ENCODE measurements at places on chromosomes 7 and 10. TPM values are rescaled to one million over a fixed set of nuclear protein-coding genes. Genes with fewer than 3 reads are reported as not detected.

DNA sequence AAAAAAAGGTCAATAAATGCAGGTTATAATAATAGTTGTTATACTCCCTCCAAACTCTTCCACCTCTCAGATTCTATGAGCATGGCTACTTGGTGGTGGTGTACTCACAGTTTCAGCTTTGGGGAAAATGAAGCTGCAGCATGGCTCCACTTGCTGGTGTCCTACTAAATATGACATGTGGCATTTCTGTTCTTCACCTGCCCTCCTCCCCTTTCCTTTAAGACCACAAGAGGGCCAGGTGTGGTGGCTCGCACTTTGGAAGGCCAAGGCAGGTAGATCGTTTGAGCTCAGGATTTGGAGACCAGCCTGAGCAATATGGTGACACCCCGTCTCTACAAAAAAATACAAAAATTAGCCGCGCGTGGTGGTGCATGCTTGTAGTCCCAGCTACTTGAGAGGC, 101.1 kb downstream of the SLC37A3 start:
- DNase-seq, result no peak

DNA sequence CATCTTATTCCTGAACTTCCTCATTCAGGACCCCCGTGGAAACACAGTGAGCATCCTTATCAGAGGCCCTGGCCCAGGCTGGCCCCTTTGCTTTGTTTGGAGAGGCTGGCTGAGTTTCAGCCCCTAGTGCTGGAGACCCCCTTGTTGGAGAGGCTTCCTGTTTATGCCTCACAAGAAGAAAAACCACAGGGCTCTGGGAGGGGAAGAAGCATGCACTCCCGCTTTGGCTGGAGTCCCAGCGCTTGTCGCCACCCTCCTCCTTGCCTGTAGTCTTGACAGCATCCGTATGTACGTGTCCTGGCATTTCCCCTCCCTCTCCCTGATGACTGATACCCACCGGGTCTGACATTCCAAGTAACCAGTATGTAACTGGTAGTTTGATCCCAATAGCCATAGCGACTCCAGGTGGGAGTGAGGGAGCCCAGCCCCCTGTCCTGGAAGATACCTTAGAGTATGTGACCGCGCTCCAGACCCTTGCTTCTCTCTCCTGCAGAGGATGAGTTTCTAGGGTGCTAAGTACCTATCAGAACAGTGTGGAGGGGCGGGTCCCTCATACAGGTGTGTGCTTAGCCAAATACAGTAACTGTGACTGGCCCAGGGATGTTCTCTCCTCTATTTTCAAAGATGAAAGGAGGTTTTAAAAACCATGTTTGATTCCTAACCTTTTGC, 6.9 kb upstream of the ATP6V0E2 start:
- DNase-seq, result no peak

DNA sequence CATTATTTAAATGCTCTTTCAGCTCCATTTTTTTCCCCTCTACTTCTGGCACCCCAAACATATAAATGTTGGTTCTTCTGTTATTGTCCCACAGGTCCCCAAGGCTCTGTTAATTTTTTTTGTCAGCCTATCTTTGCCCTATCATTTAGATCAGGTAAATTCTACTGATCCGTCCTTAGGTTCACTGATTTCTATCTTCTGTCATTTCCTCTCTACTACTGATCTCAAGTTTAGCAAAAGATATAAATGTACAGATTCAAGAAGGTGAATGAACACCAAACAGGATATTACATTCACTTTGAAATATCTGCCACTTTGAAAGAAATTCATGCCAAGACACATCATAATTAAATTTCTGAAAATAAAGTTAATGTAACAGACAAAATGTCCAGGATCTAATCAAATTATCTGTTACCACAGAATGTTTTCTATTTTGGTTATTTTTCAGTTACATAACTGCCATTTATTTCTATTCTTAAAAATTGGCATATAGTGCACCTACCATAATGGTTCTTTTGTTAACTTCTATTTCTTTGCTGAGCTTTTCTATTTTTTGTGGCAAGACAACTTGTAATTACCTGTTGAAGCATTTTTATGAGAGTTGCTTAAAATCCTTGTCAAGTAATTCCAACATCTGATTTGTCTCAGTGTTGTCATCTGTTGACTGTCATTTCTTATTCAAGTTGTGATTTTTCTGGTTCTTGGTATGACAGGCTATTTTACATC, 12.1 kb upstream of the CUBN start:
- DNase-seq, result no peak

- DNase-seq, result no peak
These were observed 18.0 kb downstream of the VSIR start for GRCh38 chr10:71755179-71755879.

GRCh38 chr7:133940368-133940767, 186.8 kb upstream of the LRGUK start:
- DNase-seq, result no peak

DNA sequence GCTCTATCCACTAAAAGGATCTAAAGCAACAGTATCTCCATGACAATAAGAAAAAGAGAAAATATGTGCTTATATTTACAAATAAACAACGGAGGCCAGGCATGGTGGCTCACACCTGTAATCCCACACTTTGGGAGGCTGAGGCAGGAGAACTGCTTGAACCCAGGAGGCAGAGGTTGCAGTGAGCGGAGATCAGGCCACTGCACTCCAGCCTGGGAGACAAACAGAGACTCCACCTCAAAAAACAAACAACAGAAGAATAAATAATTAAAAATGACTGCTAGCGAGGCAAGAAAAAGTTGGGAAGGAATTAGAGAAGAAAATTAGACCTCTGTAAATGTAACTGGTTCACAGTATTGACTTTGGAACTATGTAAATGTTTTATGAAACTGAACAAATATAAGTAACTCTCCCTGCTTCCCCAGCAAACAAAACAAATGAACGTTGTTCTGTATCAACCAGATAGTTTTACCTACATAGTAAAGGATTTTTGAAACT, 17.1 kb downstream of the TRIM24 start:
- no peak for DNase-seq

DNA sequence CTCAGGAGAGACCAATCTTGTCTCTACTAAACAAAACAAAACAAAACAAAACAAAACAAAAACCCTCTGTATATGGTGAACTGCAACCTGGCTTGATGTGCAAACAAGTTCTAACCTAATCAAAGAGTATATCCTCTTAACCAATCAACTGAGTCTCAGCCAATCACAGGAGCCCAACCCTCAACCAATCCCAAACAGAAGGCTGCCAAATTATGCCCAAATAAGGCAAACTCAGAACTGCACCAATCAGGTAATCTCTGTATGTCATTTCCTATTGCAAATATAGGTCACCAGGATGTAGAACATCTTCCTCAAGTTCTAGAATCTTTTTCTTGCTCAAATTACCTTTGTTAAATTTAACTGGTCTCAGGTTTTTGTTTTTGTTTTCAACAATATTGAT, 5.2 kb downstream of the FAM133B start:
- DNase-seq, result no peak

- DNase-seq, result no peak
These were observed 20.7 kb downstream of the PIK3AP1 start for GRCh38 chr10:96699613-96700012.

- peak; percentile 43 for DNase-seq
These were observed 21.3 kb upstream of the CLDN4 start for GRCh38 chr7:73809467-73809951.

DNA sequence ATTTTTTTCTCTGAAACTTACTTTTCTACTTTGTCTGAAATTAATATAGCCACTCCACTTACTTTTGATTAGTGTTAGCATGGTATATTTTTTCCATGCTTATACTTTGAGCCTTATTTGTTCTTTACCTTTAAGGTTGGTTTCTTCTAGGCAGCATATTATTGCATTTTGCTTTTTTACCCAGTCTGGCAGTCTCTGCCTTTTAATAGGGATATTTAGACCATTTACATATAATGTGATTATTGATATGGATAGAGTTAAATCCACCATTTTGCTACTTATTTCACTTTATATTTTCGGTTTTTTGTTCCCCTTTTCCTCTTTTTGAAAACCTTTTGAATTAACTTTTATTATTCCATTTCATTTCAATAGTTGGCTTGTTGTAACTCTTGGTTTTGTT, 30.3 kb downstream of the CYP26A1 start:
- DNase-seq, result no peak

GRCh38 chr10:3784510-3785250, at the start of gene KLF6:
TSS of gene KLF6 (minus strand) at chr10:3785209. CDS start at chr10:3785014, 195 bp downstream.
- peak; percentile 83 for DNase-seq

DNA sequence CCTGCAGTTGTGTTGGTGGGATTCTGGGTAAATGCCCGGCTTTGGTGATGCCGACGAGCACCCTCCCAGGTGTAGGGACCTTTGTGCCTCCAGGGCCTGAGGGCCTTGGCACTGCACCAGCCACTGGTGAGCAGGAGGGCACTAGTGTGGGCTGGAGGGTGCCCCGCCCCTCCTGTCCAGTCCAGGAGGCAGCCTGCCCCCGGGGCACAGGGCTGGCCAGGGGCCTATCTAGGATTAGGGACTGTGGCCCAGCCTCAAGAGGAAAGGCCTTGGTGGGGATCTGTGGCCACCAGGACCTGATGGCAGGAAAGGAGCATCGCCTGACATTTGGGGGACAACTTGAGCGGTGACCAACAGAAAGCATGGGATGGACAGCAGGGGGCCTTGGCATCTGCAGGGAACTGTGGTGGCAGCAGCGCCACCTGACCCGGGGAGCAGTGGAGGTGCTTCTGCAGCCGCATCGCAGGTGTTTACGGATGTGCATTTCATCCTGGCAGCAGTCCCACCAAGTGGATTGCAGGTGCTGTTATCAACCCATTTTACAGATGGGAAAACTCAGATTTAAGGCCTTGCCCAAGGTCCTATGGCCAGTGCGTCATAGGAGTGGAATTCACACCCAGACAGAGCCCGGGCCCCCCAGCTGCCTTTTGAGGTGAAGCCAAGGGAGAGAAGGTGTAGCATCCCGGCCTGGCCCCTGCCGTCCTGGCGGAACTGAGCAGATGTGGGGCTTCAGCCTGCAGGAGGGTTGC, 11.1 kb downstream of the ZNF316 start:
- DNase-seq, result no peak

DNA sequence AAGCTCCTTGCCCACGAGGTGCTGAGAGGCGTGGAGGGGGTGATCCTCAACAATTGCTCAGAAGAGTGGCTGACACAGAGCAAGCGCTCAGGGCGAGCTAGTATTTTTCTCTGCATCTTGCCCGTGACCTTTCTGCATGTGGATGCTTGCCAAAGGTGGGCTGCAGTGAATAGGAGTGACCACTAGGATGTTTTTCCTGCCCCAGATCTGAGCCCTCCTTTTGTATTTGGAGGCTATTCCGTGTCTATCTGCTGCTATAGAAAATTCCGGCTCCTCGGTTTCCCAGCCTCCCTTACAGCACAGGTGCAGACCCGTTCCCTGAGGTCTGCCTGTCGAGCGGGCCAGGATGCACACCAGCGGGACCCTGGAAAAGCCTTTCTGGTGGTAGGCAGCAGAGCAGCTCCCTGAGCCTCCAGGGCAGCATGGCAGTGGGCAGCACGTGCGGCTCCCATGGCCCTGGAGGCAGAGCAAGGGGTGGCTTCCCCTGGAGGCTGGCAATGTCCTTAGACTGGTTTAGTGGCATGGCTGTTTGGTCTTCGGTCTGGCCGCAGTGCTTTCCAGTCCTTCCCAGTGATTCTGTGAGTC, 145.1 kb upstream of the PCBD1 start:
- peak; percentile 27 for DNase-seq

- DNase-seq, result no peak
These were observed 236.0 kb downstream of the SEMA3D start for GRCh38 chr7:84950836-84951235.

DNA sequence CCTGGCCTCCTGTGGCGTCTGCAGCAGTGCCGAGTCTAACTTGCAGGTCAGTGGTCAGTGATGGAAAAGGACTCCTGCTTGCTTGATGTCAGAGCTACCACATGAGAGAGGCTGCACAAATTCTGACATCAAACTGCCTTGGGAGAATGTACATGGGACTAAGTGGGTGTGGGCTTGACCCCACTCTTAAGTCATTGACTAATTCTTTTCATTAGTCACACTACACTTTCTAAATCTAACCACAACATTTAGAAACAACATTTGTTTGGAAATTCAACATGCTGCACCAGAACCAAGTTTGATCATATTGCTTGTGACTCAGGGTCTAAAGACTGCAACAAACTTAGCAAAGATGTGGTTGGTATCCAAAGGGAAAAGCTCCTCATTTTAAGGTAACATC, 24.4 kb upstream of the CDC14C start:
- no peak for DNase-seq

- DNase-seq, result no peak
These were observed 56.5 kb downstream of the CTTNBP2 start for GRCh38 chr7:117816727-117817126.

- DNase-seq, result no peak
These were observed 191.2 kb upstream of the KLF6 start for GRCh38 chr10:3976171-3976570.

DNA sequence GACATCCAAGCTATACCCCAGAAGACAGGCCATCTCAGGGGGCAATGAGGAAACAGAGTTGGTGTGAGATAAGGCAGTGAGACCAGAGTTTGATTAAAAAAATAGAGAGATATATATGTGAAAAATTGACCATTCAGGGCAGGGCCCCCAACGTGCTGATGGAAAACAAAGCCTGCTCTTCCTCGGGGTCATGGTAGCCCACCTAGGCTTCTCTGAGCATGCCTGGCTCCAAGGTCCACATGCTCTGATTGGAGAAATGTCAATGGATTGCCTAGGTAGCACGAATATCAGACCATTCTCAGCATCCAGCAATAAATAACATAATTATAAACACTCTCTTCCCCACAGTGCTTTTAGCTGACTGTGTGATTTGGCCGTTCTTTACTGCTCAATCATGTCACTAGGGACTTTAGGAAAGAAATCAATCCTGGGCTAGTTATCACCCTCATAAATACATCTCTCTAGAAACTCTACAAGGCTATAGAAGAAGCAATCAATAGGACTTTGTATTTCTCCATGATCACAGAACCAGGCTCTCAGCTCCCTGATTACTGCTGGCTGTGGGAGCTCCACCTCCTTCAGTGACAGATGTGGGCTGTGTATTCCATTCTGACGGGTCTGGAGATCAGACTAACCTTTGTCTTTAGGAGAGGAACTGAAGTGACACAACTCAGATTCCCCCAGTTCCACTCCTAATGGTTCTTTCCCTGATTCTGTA, 766.4 kb downstream of the GRID1 start:
- no peak for DNase-seq

GRCh38 chr7:12771378-12771877, 84.0 kb downstream of the ARL4A start:
- no peak for DNase-seq

- DNase-seq, result no peak
These were observed 43.3 kb downstream of the POLR1F start for GRCh38 chr7:19665399-19666008.

GRCh38 chr10:56346845-56347415, 14.1 kb downstream of the ZWINT start:
- no peak for DNase-seq

DNA sequence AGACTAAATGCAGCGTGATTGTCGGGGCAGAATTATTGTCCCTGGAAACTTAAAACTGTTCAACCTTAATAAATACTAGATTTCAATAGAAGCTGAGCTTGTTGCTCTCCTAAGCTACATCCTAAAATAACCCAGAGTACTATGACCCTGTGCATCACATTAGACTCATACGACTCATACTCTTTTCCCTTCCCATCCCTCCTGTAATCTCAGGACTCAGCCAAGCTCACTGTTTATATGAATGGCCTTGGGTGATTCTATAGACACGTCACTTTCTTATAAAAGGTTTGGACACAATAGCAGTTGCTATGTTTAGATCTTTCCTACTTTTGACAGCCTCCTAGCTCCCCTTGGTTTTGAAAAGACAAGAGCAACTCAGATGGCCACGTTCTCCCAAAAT, 17.2 kb downstream of the TCF7L2 start:
- no peak for DNase-seq

Gene AIFM2
- 19.4 TPM for total RNA-seq

Gene HYAL4
- 0.32 TPM for total RNA-seq

Gene MYO1G
- total RNA-seq, result 2.4 TPM

Gene CHAT
- not detected for total RNA-seq

Gene ACHE
- total RNA-seq, result 2.1 TPM

Gene HMX2
- total RNA-seq, result not detected

Gene FZD8
- 7.7 TPM for total RNA-seq

Gene OR6B1
- total RNA-seq, result not detected
